Activated CD4-positive, alpha-beta T cell treated with anti-CD3 and anti-CD28 coated beads for 4 hours (primary cell): ENCODE measurements at places on chromosomes 3 and 15.

DNA sequence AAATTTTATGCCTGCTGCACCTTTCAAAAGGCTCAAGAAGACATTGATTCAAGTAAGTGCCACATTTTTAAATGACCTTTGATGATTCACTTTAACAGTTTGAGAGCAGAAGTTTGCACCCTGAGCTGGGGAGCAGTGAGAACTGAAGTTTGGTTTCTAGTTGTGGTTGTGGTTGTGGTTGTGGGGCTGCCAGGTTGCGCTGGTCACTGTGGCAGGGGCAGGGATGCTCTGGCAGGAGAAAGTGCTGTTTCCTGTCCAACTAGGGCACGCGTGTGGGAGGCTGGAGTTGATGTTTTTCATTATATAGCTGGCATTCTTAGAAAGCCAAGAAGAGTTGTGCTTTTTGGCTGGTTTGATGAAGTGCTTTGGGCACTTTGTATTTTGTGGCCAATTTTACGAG is 339.7 kb upstream of the NR2F2 start:
- DNase-seq = no peak

GRCh38 chr3:133595341-133595740 is 21.9 kb downstream of the CDV3 start:
- peak; percentile 46 for DNase-seq

- DNase-seq = no peak
Observed at GRCh38 chr15:45873781-45874180, 239.0 kb downstream of the SQOR start.

DNA sequence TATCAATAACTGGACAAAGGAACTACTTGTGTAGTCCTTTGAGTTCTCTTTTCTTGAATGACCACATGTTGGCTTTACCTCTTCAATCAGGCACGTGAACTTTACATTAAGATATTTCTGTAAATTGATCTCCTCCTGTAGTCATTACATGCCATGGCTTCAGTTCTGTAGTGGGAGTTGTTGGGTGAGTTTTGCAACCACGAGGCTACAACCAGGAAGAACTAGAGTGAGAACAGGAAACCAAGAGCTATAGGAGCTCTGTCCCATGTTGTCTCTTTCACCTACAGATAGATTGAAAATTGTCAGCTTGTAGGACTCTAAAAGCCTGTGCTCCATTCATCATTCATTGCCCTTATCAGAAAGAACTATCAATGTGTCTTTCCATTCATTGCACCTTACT is 2.0 kb downstream of the RSRC1 start:
- no peak for DNase-seq

- DNase-seq = peak; percentile 58
Observed at GRCh38 chr3:195106418-195106906, 164.5 kb downstream of the XXYLT1 start.

- DNase-seq = no peak
Observed at GRCh38 chr3:19920401-19921080, 13.5 kb downstream of the EFHB start.

DNA sequence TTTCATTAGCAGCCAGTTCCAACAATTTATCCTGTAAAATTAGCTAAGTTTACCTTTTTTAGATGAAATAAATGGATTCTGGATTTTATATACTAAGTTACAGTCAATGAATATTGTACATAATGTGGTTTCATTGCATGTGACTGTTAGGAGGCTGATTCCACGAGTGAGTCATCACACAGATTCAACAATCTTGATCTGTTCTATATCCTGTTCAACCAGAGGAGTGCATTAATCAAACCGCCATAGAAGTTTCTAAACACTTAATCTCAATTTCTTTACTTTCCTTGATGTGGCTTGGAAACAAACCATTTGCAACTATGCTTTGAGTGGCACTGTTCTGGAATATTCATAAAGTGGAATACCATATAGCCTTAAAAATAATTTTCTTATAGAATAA is 15.3 kb downstream of the DNAJC13 start:
- DNase-seq = peak; percentile 1

DNA sequence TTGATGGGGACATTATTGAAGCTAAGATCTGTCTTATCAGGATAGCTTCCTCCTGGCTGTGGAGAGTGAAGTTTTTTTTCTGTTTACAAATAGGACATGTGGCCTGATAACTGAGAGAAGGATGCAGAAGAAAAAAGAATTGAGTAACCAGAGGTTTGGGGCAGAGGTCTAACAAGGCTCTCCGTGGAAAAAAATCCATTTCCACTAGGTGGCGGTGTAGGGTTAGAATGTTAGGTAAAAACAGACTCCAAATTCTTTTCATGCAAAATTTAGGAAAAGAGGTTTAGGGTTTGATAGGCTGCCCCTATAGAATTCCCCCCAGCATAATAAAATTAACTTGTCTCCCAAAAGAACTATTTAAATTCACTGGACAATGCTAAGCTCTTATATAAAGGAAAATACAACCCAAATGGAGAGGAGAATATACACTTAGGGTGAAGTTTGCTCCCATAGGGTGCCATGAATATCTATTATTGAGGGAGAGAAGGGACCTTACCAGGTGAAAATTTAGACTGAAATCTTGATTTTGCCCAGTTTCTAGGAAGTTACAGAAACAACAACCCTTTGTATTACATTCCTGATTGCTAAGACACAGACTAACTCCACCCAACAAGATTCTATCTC is 1560.4 kb downstream of the OTOL1 start:
- DNase-seq = no peak

- DNase-seq = no peak
Observed at GRCh38 chr3:129881261-129881660, 12.2 kb downstream of the TMCC1 start.

DNA sequence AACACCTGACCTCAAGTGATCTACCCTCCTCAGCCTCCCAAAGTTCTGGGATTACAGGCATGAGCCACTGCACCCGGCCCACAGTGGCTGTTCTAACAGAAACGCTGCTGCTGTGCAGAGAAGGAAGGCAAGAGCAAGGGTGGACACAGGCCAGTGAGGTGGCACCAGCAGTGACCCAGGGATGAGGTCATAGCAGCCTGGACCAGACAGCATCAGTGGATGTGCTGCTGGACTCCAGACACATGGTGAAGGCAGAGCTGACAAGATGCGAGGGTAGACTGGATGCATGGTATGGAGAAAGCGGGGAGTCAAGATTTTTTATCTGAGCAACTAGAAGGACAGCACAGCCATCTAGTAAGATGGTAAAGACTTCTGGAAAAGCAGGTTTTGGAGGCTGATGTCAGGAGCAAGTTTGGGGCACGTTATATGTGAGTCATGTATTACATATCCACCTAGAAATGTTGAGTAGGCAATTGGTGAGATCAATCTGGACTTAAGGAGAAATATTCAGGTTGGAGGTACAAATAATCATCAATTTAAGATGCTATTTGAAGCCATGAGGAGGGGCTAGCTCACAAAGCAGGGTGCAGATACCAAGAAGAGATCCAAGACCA is 22.1 kb upstream of the TJP1 start:
- DNase-seq = no peak

GRCh38 chr15:60408463-60408981 is 10.7 kb upstream of the ANXA2 start:
- DNase-seq = no peak

GRCh38 chr3:98325055-98325454 is 28.6 kb upstream of the OR5K4 start:
- no peak for DNase-seq

- peak; percentile 75 for DNase-seq
Observed at GRCh38 chr3:20054549-20054987, 14.3 kb downstream of the KAT2B start.

DNA sequence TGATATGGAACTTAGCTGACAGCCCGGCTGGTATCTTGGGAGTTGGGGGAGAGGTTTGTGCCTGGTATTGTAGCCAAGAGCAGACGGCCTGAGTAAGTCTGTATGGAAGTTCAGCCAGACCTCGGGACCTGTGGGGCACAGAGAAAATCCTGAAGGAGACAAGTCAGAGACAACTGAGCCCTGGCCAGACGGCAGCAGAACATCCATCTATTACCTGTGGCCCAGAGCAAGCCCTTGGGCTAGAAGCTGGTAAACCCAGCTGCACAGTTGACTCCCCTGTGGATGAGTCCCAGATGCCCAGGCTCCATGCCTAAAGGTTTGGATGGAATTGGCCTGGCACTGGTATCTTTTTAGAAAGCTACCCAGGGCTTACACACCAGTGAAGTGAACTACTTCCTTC is 70.4 kb upstream of the DLG1 start:
- DNase-seq = no peak

DNA sequence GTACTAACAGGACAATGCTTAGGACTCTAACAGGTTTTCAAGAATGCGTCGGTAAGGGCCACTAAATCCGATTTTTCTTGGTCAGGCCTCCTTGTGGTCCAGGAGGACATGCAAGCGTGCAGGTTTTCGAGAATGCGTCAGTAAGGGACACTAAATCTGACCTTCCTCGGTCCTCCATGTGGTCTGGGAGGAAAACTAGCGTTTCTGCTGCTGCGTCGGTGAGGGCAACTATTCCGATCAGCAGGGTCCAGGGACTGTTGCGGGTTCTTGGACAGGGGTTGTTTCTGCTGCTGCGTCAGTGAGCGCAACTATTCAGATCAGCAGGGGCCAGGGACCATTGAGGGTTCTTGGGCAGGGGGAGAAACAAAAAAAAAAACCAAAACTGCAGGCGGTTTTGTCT is 7.8 kb upstream of the UBP1 start:
- DNase-seq = no peak

- no peak for DNase-seq
Observed at GRCh38 chr3:23175341-23176083, 27.6 kb upstream of the UBE2E2 start.

DNA sequence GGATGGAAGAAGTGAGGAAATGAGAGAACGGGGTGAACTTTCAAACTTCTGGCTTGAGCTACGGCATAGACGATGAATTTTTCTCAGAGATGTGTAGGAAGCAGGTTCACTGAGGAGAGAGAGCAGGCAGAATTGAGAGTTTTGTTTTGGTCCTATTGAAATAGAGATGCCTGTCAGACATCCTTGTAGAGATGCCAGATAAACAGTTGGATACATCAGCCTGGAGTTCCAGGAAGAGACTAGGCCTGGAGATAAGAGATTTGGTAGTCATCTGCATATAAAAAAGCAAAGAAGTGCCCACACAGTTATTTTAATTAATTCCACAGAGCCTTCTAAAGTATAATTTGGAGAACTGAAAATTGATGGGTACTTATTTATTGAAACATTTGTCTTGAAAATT is 495.6 kb downstream of the IL5RA start:
- DNase-seq = no peak
